Cardiac septum (tissue), 1 donor: ENCODE measurements at places on chromosomes 4 and X. TPM values are rescaled to one million over a fixed set of nuclear protein-coding genes. Genes with fewer than 3 reads are reported as not detected.

Gene PAGE1
- total RNA-seq: not detected

Gene GRSF1
- total RNA-seq: 83.5 TPM

DNA sequence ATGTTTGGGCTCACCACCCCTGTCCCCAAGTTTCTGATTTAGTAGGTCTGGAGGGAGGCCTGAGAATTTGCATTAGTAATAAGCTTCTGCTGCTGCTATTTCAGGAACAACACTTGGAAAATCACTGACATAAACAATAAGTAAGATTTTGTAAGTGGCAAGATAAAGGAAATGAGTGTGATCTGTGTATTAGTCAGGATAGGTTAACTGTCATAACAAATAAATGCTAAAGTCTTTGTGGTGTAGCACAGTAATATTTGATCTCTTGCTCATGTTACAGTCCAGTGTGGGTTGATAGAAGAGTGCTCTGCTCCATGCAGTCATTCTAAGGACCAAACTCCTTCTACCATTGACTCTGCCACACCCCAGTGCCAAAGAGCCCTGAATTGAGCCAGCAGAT is 67.0 kb downstream of the NHS start:
- DNase-seq: no peak

DNA sequence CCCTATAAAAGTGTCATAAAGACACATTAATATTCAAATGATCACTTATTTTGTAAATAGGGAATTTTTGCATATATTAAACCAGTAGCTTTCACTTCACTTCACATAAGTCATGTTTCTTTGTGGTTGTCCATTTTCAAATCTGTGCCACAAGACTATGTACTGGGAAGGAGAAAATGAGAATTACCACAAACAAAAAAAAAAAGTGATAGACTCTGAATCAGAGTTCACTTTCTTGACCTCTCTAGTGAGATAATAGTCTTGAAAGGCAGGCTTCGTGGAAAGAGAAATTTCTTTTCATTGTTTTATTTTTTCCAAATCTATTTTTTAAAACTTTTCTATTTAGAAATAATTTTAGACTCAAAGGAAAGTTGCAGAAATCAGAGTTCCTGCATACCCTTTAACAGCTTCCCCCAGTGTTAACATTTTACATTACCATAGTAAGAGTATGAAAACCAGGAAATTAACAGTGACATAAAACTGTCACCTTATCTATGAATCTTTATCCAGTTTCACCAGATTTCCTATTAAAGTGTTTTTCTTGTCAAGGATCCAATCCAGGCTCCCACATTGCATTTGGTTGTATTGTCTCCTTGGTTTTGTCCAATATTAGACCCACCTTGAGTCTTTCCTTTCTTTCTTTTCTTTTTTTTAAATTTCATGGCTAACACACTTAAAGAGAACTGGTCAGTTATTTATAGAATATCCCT is 215.4 kb upstream of the PGRMC2 start:
- no peak for DNase-seq

GRCh38 chr4:114052227-114052626 is 72.8 kb upstream of the ARSJ start:
- no peak for DNase-seq
